EH (cell line): ENCODE measurements at places on chromosomes 12 and 14.
A peak's percentile ranks its signal among the peaks of the same experiment; 100 is the strongest.

DNA sequence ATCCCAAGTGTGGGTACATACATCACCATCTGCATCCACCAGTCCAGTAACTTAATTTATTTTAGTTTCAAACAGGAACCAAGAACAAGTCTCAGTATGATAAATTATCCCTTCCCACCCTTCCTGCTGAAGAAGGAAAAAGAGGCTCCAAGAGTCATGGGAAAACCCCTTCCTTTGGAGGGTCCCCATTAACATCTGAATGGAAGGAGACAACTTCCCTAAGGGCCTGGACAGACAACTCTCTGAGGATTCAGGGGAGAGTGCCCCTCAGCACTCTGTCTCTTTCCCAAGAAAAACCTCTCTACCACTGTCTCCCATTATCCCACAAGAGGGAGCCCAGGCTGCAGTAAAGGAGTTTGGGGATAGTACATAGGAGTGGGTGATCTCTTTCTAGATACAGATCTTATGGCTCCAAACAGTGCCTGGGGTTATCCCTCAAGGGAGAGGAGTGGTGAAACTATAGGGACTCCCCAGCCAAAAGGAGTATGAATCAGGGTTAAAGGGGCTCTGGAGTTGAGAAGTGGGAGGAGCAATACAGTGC lies 6.2 kb downstream of the WNT10B start:
- DNase-seq: peak; percentile 52

- no peak for DNase-seq
Measured at GRCh38 chr14:70084226-70084625, 104.5 kb downstream of the SLC8A3 start.

DNA sequence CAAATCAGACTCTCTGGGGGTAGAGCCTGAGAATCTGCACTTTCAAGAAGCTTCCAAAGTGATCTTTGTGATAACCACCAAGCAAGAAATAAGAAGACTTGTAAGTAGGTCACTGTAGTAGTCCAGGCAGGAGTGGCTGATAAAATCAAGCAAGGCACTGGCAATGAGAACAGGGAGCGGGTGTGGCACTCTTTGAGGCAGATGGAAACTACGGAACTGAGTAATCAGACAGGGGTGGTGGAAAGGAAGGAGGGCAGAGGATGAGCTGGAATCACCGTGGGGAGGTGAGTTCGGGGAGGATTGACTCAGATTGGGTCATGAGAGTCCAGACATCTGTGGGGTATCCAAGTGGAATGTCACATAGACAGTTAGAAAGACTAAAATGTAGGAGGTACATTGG lies 44.4 kb upstream of the PLXNC1 start:
- no peak for DNase-seq

GRCh38 chr14:105419195-105420091 lies at the start of gene MTA1:
Gene MTA1, plus strand, starts transcription at chr14:105419827. Its CDS starts 209 bp downstream, at chr14:105420036.
- DNase-seq: peak; percentile 60

- peak; percentile 93 for DNase-seq
Measured at GRCh38 chr14:65281991-65282895, 130.3 kb upstream of the FUT8 start.

GRCh38 chr14:100031506-100032281 lies 33.5 kb upstream of the EVL start:
- DNase-seq: peak; percentile 99

DNA sequence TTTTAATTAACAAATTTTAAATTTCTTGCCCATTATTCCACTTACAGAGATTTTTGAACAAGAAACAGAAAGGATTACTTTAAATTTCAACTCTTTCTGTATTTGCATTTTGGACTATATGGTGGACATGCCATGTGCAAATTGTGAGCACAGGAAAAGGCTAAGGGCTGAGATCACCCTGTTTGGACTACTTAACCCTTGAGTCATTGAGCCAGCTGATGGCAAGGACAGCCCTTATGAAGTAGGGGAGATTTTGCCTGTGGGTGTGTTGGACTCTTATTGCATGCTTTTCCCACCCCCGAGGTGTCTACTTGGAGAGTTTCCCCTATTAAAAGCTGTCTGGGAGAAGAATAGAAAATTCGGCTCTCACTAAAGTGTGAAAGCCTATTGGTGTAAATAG lies 17.2 kb downstream of the DERA start:
- DNase-seq: peak; percentile 93

DNA sequence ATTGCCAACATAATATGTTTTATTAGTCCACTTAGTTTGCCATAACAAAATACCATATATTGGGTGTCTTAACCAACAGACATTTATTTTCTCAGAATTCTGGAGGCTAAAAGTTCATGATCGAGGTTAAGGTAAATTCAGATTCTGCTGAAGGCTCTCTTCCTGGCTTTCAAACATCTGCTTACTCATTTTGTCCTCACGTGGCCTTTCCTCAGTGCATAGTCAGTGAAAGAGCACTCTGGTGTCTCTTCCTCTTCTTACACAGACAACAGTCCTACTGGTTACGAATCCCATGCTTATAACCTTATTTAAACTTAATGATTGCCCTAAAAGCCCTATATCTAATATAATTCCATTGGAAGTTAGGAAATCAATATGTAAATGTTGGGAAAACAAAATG lies 479.7 kb downstream of the FSCB start:
- no peak for DNase-seq

GRCh38 chr12:50211392-50212070 lies 44.4 kb upstream of the CERS5 start:
- DNase-seq: peak; percentile 83

DNA sequence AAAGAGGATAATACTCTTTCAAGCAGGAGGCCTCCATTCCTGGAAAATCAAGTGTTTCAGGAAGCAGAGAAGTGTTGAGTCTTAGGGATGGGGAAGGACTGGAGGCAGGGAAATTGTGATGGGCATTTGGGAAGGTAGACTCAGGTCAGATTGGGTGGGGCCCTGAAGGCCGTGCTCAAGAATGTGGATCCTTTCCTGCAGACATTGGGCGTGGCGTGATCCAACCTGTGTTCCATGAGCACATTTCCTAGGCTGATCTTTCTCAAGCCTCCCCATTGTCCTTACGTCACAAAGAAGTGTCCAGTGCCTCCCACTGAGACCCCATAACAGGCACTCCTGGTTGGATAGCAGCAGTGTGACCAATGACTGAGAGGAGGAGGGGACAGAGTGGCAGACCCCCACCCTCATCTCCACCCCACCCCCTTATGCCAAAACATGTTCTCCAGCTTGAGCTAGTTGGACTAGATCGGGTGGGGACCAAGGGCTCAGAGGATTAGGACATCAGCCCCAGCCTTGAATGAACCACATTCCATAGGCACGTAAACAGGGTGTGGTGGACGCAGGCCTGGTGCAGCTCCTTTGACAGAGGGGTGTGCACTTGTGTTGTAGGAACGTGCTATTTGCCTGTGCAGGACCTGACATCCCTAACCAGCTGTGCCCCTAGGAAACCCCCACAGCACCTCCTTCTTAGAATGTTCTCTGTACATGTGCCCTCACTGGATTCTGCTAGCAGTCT lies 76.8 kb downstream of the TTC9 start:
- DNase-seq: no peak

GRCh38 chr12:10207136-10207535 lies 5.5 kb upstream of the GABARAPL1 start:
- DNase-seq: no peak

GRCh38 chr12:52191841-52192791 lies at the start of gene KRT80:
Gene KRT80, minus strand, starts transcription at chr12:52192014. Its CDS starts 112 bp downstream, at chr12:52191902.
- peak; percentile 99 for DNase-seq

DNA sequence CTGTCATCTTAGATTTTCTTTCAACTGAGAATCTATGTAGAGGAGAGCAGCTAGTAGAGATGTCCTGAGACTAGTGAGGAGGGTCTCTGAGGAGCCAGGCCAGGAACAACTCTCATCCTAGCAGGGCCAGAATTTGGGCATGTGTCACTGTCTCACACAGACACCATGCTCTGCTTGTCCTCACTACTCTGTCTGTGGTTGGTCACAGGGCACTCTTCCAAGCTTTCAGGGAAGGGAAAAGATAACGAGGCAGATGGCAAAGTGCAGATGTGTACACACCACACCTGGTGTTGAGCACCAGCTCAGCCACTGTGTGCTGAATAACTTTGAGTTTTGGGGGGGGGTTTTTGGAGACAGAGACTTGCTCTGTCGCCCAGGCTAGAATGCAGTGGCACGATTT lies 2.5 kb downstream of the SSPN start:
- DNase-seq: peak; percentile 15

DNA sequence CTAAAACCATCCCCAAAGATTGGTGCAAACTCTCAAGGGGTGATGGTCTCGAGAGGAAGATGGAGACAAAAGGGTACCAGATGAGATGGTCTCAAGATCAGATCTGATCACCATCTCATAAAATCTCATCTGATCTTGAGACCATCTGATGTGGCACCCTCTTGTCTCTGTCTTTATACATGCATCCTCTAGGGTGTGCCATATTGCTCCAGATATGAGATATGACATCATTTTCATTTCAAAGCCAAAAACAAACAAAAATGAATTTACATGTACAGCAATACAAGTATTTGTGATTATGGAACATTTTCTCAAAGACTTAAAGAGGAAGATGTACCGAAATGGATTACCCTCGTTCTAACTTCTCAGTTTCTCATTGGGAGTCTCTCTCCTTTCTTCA lies 787.2 kb downstream of the GALC start:
- no peak for DNase-seq

- no peak for DNase-seq
Measured at GRCh38 chr12:130186651-130187268, 24.5 kb downstream of the FZD10 start.

DNA sequence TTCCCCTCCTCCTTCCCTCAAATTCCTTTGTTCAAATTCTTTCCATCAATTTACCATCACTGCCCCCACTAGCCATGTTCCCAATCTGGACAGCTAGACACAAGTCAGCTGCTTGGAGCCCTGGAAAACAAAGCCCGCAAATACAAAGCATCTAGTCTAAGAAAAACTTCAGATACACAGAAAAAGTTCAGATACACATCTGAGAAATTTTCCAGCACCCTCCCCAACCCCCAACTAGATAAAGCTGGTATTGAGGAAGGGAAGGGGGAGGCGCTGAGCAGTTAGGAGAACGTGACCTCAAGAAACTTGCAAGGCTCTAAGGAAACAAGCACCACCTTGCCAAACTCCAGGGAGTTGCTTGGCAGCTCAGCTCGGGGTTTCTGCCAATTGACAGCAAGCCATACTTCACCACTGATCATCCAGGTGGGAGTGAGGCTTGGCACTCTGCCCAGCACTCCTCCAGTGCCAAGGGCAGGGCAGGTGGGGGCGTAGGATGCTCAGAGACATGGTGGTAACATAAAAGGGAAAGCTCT lies 5.1 kb upstream of the CNIH1 start:
- DNase-seq: no peak

DNA sequence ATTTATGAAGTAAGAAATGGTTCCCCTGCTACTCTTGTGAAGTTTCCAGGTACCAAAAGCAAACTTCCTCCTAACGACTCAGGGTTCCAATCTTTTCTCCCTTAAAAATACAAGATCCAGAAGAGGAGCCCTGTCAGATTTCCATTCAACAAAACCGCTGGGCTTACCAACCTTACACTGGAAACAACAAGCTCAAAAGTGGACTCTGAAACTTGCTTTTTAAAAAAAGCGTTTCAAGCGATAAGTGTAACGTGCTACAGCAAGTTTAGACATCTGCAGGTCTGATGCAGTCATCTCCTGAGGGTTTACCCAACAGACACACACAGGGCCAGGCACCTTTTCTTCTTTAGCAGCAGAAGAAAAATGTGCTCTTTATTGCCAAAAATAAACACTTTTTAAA lies 6.9 kb upstream of the CREBL2 start:
- no peak for DNase-seq

GRCh38 chr12:68899251-68899771 lies 33.7 kb downstream of the CPM start:
- DNase-seq: peak; percentile 92

- peak; percentile 59 for DNase-seq
Measured at GRCh38 chr12:57845478-57846284, 848 bp downstream of the CTDSP2 start.

DNA sequence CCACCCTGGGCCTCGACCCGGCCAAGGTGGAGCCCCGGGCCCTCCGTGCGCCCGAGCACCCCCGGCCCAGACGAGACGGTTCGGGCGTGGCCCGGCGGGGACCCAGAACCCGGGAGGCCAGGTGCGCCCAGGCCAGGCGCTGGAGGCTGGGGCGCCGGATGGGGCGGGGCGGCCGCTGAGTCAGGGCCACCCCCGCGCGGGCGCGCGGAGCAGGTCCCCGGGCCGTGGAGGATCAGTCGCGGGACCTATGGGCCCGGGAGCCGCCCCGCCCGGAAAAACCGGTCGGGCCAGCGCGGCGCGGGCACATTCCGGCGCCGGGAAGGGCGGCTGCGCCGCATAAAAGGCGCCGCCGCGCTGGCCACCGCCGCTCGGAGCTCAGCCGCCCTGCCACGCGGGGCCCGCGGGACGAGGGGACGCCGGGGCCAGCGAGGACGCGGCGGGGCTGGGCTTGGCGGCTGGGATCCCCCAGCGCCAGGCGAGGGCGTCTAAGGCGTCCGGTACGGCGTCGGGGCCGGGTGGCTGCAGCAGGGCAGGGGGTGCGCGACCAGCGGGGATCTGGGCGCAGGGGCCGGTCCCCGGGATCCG lies 21.5 kb upstream of the KIF26A start:
- no peak for DNase-seq

DNA sequence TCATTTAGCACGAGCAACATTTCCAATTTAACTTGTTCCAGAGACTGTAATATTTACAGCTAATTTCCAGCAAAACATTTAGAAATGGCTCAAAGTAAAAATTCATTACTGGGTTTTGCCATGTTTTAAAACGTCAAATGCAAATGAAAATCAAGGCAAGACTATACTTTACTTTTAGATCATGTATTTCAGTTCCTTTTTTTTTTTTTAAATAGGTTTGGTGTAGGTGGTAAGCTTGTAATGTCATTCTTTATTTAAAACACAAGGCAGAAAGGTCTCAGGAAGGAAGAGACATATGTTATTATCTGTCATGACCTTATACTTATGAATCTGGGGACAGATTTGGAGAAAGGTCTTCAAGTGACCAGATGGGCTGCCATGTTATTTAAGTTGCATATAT lies 54.1 kb downstream of the GRIP1 start:
- DNase-seq: no peak

DNA sequence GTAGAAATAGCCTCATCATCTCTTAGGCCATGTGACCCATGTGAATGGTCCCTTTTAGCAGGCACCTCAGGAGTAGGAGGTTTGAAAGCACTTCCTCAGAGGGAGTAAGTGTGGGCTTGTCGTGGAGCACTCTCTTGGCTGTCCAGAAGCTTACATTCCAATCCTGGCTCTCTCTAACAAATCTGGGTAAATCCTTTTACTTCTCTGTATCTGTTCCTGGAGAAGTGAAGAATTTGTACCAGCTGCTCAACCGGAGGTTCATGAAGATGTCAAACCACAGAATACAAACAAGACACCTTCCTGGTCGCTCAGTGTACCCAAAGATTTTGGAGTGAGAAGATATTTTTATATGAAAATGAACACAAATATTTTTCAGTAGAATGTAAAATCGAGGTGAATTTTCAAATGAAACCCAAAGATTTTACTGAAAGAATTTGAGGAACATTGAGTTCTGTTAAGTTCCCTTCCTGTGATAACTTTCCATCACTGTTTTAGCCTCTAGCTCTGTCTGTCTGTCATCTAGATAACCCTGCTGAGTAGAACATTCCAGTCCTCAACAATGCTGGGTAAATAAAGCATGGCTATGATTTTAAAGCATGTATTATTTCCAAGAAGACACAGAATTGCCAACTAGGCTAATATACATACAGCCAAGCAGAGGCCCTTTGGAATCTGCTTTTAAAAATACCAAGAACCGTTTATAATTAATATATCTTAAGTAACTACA lies 263.9 kb upstream of the RGS6 start:
- peak; percentile 64 for DNase-seq
